ENCODE measurements at places on chromosomes 3 and 15. TPM values are rescaled to one million over a fixed set of nuclear protein-coding genes. Genes with fewer than 3 reads are reported as not detected.

The PRKCD gene
- total RNA-seq = 36.4 TPM

The NME9 gene
- not detected for total RNA-seq

The TM4SF4 gene
- total RNA-seq = 25.7 TPM

The CDC25A gene
- 9.2 TPM for total RNA-seq

The LRRIQ4 gene
- not detected for total RNA-seq

The EHD4 gene
- 12.4 TPM for total RNA-seq

The ROPN1 gene
- total RNA-seq = not detected

The MINAR1 gene
- total RNA-seq = 0.30 TPM

The ERICH6 gene
- total RNA-seq = not detected

The GPR171 gene
- total RNA-seq = not detected

The PTX3 gene
- 1.0 TPM for total RNA-seq

The LSAMP gene
- total RNA-seq = 0.24 TPM

The CAMP gene
- total RNA-seq = not detected

The NUTM1 gene
- not detected for total RNA-seq

The PAQR5 gene
- 97.0 TPM for total RNA-seq

The SH2D7 gene
- not detected for total RNA-seq

The NTRK3 gene
- 26.3 TPM for total RNA-seq

The PCYT1A gene
- total RNA-seq = 29.3 TPM

The THRB gene
- 1.7 TPM for total RNA-seq

The IQSEC1 gene
- 12.5 TPM for total RNA-seq

The ITIH3 gene
- not detected for total RNA-seq

The IL1RAP gene
- total RNA-seq = 5.7 TPM
